ENCODE measurements at places on chromosomes 1 and 21.

GRCh38 chr21:34133802-34134201 is 60.4 kb downstream of the MRPS6 start:
- DNase-seq: no peak

DNA sequence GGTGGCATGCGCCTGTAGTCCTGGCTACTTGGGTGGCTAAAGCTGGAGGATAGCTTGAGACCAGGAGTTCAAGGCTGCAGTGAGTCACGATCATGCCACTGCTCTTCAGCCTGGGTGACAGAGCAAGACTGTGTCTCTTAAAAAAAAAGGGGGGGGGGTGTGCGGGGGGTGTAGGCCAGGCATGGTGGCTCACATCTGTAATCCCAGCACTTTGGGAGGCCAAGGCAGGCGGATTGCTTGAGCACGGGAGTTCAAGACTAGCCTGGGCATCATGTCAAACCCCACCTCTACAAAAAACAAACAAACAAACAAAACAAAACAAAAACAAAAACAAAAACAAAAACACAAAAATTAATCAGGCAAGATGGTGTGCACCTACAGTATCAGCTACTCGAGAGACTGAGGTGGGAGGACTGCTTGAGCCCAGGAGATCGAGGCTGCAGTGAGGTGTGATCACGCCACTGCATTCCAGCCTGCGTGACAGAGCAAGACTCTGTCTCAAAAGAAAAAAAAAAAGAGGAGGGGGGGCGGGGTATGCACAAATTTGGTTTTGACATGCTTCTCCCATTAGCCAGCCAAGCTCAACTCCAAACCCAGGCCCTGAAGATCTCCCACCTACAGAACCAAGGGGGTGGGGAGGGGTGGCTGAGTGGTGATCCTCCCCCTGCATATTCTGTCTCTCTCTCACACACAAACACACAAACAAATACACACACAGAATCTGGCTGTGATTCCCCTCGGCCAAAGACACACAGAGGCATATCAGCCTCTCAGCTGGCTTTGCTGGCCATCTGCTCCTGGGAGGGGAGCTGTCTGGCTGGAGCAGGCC is 3.1 kb downstream of the PTAFR start:
- no peak for DNase-seq

GRCh38 chr1:161359291-161359690 is 8.4 kb downstream of the CFAP126 start:
- DNase-seq: no peak

- DNase-seq: no peak
Observed at GRCh38 chr1:163295949-163296348, 25.8 kb upstream of the NUF2 start.

- peak; percentile 84 for DNase-seq
Observed at GRCh38 chr1:51295926-51296325, 34.4 kb downstream of the TTC39A start.

- no peak for DNase-seq
Observed at GRCh38 chr1:158355773-158356285, 2.1 kb downstream of the CD1E start.

DNA sequence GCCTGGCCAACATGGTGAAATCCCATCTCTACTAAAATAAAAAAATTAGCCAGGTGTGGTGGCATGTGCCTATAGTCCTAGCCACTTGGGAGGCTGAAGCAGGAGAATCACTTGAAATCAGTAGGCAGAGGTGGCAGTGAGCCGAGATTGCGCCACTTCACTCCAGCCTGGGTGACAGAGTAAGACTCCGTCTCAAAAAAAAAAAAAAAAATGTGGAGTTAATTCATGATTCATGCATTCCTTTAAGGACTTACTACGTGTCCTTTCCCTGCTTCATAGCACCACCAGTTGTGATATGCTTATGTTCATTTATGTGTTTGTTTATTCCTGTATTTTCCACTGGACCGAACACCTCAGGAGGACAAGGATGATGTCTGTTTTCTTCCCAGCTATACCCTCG is 12.7 kb upstream of the PRELP start:
- peak; percentile 96 for DNase-seq

GRCh38 chr1:201703621-201704438 is 125.1 kb upstream of the IPO9 start:
- peak; percentile 97 for DNase-seq

GRCh38 chr21:34023691-34024373 is 49.5 kb upstream of the MRPS6 start:
- DNase-seq: no peak

GRCh38 chr1:203390298-203390697 is 39.4 kb upstream of the FMOD start:
- DNase-seq: no peak

GRCh38 chr1:152440635-152441471 is 26.8 kb upstream of the CRNN start:
- peak; percentile 90 for DNase-seq

DNA sequence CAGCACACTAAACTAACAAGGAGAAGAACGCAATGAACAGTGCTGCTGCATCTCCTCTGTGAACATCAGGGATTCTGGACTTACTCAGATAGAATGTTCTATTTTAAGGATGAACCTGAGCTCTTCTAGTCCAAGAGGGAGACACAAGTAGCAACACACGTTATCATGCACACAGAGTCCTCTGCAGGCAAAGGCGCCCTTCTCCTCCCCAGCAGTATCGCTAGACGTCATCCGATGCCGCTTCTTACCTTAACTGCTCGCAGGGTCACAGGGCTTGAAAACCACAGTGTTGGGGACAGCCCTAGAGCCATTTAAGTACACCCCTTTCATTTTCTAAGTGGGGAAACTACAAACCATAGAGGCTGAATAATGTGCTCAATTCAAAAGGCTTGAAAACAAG is 74.5 kb downstream of the HIVEP3 start:
- DNase-seq: no peak

GRCh38 chr21:17709266-17709611 is 96.5 kb upstream of the BTG3 start:
- no peak for DNase-seq

DNA sequence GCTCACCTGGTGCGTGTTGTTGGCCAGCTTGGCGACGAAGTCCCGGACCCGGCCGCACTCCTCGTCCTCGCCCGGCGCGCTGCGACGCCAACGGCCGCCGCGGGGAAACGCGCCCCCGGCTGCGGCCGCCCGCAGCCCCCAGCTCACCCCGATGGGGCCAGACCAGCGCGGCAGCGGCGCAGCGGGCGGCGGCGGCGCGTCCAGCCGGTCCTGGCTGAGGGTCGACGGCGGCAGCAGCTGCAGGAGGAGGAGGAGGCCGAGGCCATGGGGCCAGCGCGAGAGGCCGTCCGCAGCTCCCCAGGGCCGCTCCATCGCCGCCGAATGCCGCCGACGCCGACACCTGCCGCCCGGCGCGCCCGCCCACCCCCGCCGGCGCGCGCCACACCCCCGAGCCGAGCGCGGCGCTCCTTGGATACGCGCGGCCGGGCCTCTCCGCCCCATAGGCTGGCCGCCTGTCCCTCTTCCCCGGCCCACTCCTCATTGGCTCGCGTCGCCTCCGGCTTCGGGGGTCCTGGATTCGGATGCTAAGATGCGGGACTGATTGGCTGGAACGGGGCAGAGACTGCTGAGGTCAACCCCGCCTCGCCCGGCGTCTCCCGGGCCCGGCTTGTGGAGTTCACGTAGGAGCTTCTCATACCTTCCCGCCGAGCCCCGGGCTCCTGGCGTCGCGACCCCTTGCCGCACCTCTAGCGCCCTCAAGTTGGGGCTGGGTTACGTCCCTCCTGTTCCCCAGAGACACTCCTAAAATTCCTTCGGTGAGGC is at the start of gene SORT1:
Gene SORT1, minus strand, starts transcription at position 338 of the 762 bp plus-strand sequence. Its CDS starts 26 bp downstream, at position 312.
- DNase-seq: peak; percentile 64

DNA sequence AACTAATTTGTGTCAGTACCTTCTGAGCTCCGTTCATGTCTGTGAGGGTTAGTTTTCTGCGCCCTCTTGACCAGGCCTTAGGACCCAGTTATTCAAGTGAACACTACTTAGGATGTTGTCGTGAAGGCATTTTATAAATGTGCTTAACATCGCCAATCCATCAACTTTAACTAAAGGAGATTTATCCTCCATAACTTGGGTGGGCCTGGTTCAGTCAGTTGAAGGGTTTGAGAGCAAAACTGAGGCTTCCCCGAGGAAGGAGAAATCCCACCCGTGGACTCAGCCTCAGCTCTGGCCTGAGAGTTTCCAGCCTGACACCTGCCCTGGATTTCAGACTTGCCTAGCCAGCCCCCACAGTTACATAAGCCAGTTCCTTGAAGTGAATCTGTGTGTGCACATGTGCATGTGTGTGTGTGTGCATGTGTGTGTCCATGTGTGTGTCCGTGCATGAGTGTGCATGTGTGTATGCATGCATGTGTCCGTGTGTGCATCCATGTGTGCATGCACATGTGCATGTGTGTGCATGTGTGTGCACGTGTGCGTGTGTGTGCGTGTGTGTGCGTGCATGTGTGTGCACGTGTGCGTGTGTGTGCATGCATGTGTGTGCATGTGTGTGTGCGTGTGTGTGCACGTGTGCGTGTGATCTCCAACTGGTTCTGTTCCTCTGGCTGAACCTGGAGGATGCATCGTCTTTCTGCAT is 62.1 kb upstream of the PDE9A start:
- DNase-seq: peak; percentile 20

- no peak for DNase-seq
Observed at GRCh38 chr1:239843541-239843940, 248.1 kb upstream of the FMN2 start.

DNA sequence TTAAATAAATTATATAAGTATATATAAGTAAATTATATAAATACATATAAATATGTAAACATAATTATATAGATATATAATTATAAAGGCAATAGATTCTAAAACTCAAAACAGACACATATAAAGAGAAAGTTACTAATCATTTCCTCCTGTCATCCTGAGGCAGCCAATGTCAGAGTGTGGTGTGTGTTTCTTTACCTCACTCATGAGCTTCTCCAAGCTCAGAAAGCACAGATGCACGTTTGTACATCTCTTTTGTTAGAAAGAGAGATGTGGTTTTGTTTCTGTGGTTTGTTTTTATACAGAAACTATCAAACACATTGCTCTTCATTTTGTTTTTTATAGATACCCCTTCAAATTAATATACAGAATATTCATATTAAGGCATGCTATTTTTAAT is 594.8 kb downstream of the USP25 start:
- DNase-seq: no peak

DNA sequence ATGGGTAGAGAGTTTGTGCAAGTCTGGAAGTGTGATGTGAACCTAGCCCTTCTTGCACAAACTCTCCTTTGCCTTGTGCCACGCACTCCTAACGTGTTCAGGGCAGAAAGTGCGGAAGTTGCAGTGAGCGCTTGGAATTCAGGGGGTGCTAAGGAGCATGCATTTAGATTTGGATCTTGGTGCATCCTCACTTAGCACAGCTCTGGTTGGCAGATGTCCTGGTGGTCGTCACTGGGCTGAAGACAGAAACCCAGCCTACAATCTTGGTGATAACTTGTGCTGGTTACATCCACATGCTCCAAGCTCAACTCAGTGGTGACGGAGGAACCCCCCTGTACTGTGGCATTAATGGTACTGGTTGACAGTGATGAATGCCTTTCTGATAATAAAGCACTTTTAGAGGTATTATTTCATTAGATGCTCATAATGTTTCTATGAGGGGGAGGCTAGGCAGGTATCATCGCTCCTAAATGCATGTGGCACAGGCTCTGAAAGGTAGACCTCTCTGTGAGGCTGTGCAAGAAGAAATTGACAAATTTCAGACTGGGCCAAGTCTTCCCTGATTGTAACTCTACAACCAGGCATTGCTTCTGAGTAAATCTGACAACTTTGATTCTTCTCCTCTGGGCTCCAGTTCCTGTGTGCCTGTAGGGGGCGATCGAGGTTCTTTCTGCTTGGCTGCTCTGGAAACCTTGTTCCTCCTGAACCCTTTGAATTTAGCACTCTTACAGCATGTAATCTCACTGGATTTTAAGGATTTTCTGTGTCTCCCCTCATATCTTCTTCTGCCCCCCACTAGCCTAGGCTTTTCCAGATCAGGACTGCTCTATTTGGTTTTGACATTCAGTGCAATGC is 40.6 kb downstream of the MAPKAPK2 start:
- DNase-seq: no peak

DNA sequence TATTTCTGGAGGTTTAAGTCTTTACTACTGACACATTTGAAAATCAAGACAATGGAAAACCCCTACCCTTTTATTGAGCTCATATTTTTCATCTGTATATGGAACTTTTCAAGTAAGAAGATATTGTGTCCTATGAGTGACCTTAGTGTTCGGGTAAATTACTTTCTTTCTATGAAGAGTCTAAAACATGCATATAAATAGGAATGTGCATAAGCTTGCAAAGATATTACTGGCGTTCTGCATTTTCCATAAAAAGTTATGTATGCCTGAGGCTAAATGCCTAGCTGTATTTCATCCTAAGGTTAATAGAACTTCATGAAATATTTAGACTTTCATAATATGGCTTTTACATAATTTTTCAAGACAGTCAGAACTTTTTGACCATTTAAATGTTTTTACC is 495.8 kb upstream of the ADAMTS5 start:
- DNase-seq: no peak

DNA sequence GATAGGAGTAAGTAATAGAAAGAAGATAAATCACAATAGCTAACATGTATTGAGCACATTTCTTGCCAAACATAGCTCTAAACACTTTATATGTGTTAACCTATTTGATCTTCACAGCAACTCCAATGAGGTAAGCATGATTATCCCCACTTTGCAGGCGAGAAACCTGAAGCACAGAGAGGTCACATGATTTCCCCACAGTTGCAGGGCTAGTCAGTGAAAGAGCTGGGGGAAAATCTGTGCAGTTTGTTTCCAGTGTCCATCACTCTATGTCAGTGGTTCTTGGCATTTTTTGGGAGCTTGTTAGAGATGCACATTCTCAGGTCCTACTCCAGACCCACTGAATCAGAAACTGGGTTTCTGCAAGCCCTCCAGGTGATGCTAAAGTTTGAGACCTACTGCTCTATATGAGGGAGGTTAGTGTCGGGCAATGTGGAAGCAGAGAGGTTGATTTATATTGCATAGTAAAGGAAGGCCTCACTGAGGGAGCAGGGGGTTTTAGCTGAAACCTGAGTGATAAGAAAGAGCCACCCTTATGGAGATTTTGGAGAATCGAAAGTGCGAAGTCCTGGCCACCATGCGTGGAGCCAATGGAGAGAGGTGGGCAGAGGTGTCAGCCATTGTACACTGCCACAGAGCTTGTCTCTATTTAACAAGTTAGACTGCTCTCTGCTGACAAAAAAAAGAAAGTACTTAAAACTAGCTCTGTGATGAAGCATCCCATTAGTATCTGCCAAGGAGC is 20.9 kb downstream of the MCOLN3 start:
- no peak for DNase-seq

DNA sequence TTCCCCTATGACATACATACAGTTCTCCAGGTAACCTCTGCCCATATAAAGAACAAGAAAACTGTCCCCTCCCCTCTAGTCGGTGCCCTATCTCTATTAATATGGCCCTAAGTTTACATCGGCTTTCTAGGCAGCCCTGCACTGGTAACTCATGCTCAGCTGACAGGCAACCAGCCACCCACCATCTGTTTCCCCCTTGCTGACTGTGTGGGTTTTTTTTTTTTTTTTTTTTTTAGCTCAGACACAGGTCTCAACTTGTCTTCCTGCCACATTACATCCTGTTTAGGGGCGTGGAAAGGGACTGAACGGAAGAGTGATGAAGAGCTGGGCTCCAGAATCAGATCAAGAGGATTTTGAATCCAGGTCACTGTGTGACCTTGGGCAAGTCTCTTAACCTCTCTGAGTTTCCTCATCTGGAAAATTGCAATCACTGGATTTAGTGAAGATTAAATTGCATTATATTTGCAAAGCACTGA is 14.0 kb downstream of the LAPTM5 start:
- no peak for DNase-seq

All from lower leg skin (tissue), 4 donors.